ENCODE measurements at places on chromosomes 3 and 15.
A peak's percentile ranks its signal among the peaks of the same experiment; 100 is the strongest.

DNA sequence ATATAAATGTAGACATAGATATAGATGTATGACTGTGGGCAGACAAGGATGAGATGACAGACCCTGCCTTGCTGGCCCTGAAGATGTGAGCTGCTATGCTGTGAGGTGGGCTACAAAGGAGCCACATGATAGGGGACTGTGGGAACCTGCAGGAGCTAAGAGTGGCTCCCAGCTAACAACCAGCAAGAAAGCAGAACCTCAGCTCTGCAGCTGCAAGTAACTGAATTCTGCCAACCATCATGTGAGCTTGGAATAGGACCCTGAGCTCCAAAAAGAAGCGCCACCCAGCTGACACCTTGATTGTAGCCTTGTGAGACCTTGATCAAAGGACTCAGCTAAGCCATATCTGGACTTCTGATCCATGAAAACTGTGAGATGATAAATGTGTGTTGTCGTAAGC lies 123.3 kb upstream of the GRM7 start:
- no peak for DNase-seq

DNA sequence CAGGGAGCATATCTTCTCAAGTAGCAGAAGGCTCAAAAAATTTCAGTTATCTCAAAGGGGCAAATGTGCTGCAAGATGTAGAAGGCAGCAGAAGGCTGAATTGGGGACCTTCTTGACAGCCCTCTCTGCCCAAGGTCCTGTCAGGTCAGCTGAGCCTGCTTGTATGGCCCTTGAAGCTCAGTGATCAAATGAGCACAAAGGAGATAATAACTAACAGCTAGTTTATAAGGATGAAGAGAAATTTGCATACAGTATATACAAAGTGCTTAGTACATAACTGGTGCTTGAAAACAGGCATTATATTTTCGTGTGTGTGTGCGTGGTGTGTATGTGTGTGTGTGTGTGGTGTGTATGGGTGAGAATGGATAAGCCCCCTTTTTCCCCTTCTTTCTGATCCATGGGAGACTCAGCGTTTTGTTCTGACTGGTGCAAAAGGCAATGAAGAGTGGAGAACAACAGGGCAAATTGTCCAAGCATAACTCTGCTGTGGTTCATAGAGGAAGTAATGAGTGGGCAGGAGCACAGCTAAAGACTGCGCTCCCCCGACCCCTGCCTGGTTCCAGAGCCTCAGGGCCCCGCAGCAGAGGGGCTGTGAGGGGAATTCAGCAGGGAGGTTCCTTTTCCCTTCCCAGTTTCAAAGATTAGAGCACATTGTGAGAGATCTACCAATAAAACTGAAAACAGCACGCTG lies 356.8 kb upstream of the NR2F2 start:
- DNase-seq = no peak

DNA sequence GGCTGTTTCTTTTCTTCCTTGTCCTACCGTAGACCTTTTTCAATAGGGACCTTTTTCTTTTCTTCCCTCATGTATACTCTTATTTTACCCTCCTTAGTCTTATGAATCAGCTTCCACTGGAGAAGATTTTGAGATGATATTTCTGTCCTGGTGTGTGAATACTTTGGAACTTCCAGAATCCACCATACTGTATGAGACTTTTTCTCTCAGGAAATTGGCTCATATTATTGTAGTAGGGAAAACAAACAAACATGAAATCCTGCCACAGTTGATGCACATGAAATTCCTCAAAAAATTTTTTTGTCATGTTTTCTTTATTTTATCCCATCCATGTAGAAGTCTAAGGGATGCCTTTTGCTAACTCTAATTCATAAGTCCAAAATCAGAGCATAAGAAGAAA lies 289.3 kb upstream of the PLSCR5 start:
- no peak for DNase-seq

- DNase-seq = peak; percentile 3
These were observed 140.5 kb upstream of the MLF1 start for GRCh38 chr3:158430448-158430847.

DNA sequence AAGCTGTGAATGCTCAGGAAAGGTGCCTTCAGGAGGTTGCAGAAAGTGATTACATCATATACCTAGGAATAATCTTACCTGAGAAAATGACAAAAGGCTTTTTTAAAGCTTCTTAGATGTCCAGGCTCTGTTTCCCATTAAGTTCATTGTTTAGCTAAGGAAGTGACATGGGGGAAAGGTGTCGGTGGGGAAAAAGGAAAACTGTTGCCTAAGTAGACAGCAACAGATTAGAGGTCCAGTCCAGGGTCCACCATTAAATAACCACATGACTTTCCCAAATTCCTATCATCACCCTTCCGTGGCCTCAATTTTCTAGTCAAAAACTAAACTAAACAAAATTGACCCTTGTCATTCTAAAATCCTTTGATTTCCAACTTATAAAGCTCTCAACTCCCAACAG lies 4.3 kb downstream of the WWTR1 start:
- no peak for DNase-seq

- no peak for DNase-seq
These were observed 37.2 kb upstream of the ANPEP start for GRCh38 chr15:89851673-89852341.

GRCh38 chr3:128619146-128619890 lies 31.3 kb downstream of the RPN1 start:
- DNase-seq = peak; percentile 61

- DNase-seq = no peak
These were observed 775.2 kb upstream of the GOLIM4 start for GRCh38 chr3:168870892-168871291.

- DNase-seq = no peak
These were observed 42.3 kb downstream of the PDE8A start for GRCh38 chr15:85024003-85024402.

- peak; percentile 88 for DNase-seq
These were observed 476.0 kb upstream of the TBL1XR1 start for GRCh38 chr3:177673112-177673914.

DNA sequence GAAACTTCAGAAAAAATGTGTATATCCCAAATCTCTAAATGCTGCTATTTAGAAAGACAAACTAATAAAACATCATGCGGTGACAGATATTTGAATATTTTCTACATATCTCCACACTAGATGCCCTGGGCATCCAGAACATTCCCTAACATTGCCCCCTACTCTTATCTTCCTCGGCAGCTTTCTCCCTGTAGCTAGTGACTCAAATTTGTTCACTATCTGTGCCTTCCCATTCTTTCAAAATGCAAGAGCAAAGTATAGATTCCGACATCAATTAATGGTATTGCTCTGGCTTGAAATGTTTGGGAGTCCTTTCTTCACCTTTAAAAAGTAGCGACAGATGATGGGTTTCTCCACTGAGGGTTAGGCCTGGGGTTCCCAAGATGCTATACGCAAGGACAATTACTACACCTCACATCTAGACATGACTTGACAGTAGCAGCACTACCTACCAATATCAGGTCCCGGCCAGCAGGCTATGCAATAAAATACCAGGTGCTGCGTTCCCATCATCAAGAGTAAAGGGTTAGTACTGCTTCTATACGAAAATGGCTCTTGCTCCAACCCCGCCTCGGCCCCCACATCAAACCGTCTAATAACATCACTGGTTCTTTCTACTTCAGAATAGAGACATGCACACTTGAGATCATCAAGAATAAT lies 631 bp downstream of the UBR1 start:
- DNase-seq = no peak

DNA sequence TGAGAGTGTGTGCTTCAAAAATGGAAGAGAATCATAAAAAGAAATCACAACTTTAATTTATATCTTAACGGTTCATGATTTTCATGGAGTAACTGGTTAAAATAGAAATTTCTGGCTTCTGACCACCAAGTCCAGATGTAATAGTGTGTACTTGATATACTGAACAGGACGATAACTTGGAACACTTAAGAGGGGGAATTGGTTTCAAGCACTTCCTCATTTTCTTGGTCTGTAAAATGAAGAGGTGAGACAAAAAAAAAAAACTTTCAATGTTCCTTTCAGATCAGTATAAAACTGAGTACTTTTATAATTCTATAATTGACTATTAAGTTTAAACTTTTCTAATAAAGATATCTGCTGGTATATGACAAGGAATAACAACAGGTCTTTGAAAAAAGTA lies 64.0 kb upstream of the TRA2B start:
- no peak for DNase-seq

GRCh38 chr3:152466784-152467183 lies 198.1 kb downstream of the MBNL1 start:
- peak; percentile 50 for DNase-seq

DNA sequence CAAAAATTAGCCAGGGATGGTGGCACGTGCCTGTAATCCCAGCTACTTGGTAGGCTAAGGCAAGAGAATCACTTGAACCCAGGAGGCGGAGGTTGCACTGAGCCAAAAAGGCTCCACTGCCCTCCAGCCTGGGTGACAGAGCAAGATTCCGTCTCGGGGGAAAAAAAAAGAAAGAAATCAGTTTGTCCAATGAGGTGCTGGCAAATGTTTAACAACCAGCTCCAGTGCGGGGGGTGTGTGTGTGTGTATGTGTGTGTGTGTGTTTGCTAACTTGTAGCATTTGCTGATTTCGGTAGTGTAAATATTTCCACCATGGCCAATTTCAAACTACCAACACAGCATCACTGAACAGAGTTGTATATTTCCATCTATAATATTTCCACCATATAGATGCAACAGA lies 23.8 kb upstream of the IDH2 start:
- no peak for DNase-seq

GRCh38 chr15:99918072-99918471 lies 184.8 kb upstream of the LYSMD4 start:
- DNase-seq = no peak

- DNase-seq = peak; percentile 92
These were observed 27.0 kb upstream of the APH1B start for GRCh38 chr15:63250312-63250965.

DNA sequence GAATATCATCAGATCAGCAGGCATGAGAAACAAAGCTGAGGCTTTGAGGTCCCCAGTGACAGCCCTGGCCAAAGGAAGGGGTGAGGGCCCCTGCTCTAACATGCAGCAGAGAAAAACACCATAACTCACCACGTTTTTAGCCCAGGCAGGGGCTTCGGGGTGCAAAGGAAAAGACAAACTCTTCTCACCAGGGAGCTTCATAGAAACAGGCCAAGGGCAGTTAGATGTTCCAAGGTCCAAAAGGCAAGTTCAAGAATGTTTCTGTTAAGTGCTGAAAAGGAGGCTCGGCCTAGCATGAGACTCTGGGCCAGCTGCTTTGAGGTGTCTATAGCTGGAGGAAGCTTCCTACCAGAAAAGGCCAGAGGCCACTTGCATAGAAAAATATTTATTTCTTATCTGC lies 608.4 kb upstream of the CFAP20DC start:
- DNase-seq = no peak

DNA sequence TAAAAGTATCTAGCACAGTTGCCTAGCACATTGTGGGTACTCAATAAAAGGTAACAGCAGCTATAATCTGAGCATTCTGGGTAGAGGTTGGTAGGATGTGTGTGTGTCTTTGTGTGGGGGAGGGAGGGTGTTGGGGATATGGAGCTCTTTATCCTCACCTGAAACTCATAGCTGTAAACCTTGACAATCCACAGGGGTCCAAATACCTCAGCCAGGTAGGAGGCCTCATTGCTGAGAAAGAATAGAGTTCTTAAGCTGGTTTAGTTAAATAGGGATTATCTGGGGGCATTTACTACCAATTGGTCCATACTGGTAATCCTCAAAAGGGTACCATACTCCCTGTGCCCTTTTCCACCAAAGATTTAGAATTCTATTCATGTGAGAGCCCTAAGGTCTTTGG lies 3.9 kb downstream of the SERF2 start:
- no peak for DNase-seq

DNA sequence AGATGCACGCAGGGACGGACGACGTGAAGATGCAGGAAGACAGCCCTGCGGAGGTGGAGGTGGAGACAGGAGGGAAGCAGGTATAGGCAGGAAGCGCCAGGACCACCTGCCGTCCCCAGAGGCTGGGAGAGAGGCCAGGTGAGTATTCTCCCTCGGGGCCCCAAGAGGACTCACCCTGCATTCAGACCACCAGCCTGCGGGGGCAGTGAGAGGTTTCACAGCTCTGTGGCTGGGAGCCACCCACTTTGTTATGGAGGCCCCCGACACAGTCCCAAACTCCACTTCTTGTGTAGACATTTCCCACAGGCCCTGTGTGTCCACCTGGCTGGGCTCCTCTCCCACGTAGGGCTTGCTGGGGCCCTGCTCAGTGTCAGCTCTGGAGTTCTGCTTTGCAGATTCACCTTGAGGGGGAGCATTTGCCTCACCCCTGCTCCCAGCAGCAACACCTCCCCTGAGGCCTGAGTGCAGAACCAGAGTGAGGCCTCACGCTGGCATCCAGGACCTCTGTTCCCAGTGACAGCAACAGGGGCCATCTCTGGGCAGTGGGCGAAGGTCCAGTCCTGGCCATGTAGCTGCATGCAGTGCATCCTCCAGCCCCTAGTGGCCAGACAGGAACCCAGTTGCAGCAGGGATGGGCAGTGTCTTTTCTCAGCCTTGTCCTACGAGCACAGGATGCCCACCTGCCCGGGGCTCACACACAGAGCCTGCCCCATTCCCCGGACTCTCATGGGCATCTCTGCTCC lies 119.4 kb upstream of the IQSEC1 start:
- DNase-seq = no peak

DNA sequence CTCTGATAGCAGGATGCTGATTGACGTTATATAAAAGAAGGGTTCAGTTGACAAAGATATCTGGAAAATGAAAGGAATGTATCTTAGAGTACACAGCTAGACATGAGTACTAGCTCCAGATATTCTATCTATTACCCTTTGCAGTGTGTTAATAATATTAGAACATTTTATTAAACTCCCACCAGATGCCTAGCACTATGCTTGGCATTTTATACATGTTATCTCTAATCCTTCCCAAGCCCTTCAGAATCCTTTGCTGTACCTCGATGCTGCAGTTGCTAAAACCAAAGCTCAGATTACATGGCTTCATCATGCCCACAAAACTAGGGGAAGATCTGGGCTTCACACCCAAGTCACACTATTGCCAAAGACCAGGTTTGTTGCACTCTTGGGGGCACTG lies 350.1 kb upstream of the AZI2 start:
- no peak for DNase-seq

- DNase-seq = no peak
These were observed 26.0 kb downstream of the MASP1 start for GRCh38 chr3:187265461-187265955.

- no peak for DNase-seq
These were observed 48.1 kb upstream of the CDV3 start for GRCh38 chr3:133525435-133525834.

DNA sequence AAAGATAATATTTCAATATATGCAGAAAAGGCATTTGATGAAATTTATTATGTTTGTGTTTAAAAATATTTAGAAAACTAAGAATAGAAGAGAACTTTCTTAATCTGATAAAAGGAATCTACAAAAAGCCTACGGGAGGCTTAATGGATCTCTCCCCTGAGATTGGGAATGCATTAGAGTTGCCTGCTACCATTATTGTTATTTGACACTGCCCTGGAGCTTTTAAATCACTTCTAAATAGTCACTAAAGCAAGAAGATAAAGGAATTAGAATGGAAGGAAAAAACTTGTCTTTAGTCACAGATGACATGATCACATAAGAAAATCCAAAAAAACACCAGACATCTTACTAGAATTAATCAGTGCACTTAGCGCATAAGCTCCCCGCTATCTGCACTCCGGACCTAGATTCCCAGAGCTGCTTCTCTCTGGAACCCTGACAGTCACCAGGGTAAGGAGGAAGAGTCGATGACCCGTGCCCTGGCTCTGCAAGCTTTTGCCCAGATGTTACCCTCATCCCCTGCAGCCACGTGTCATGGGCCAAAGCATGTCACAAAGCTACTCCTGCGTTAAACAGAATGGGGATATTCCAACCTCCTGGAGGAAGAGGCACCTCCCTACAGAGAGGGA lies 97.1 kb downstream of the MINAR1 start:
- DNase-seq = no peak

All from astrocyte of the spinal cord (primary cell).